ENCODE measurements at places on chromosomes 7 and 10.

DNA sequence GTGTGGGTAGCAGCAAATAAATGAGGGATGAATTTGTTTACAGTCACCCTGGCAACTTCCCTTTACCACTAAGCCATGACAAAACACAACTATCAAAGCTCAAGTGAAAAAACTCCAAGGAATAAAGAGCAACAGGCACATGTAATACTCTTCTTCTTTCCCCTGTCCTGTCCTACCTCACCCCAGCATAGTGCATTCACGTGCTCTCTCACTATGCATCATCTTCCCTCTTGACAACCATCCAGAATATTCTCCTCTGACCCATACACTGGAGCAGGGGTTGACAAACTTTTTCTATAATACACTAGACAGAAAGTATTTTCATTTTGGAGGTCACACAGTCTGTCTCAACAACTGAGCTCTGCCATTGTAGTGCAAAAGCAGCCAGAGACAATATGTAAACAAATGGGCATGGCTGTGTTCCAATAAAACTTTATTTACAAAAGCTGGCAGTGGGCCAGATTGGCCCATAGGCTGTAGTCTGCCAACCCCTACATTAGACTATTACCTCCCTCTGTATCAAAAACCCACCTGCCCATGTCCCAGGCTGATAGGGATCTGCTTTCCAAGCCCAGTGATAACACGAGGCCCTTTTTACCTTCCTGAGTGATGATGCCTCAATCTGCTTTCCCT is 354.5 kb downstream of the FGFR2 start:
- DNase-seq = no peak

GRCh38 chr7:66639773-66640172 is 11.1 kb downstream of the KCTD7 start:
- DNase-seq = no peak

- DNase-seq = no peak
These were observed 492.2 kb downstream of the CCSER2 start for GRCh38 chr10:84820596-84820995.

- no peak for DNase-seq
These were observed 67.1 kb downstream of the LSMEM1 start for GRCh38 chr7:112547916-112548315.

DNA sequence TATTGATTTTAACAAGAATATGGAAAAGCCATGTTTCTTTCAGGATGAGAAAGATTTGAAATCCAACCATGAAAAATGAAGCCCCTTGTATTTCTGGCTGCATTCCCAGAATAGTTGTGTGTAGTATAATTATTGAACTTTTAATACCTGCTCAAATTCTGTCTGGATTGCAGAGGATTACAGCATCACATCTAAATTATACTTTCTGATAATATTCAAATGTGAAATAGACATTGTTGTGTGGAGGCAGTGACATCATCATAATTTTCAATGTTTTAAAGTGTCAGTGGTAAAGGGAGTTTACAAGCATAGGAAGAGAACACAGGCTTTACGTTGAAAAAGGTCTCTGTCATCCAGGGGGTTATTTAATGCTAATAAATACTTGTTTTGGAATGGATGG is 93.4 kb downstream of the POLL start:
- no peak for DNase-seq

GRCh38 chr7:64562626-64563278 is at the start of gene ZNF680:
TSS of gene ZNF680 (minus strand) at chr7:64563071. CDS start at chr7:64562954, 117 bp downstream.
- peak; percentile 86 for DNase-seq

GRCh38 chr10:132359305-132360040 is 27.5 kb downstream of the LRRC27 start:
- no peak for DNase-seq

GRCh38 chr10:3782451-3783315 is 2.3 kb downstream of the KLF6 start:
- peak; percentile 42 for DNase-seq

DNA sequence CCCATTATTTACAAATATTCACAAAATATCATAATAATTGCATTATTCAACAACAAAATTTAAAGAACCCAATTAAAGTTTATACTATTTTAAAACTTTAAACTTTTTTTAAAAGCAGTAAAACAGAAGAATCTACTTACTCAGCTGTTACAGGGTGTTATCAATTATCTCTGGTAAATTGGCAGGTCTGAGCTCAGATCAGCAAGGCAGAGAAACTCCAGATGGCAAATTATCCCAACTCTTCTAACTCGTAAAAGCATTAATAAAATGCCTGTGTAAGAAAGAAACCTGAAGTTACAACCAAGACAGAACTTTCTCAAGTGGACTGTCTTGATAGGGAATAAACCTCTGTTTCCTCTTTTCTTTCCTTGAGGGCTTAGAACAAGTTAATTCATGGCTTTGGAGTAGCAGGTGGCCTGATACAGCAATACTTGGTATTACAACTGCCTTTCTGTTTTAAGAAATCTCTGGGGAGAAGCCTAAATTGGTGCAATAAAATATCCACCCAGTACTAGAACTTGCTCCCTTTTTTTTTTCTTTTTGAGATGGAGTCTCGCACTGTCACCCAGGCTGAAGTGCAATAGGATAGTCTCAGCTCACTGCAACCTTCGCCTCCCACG is 275.3 kb upstream of the MKLN1 start:
- no peak for DNase-seq

DNA sequence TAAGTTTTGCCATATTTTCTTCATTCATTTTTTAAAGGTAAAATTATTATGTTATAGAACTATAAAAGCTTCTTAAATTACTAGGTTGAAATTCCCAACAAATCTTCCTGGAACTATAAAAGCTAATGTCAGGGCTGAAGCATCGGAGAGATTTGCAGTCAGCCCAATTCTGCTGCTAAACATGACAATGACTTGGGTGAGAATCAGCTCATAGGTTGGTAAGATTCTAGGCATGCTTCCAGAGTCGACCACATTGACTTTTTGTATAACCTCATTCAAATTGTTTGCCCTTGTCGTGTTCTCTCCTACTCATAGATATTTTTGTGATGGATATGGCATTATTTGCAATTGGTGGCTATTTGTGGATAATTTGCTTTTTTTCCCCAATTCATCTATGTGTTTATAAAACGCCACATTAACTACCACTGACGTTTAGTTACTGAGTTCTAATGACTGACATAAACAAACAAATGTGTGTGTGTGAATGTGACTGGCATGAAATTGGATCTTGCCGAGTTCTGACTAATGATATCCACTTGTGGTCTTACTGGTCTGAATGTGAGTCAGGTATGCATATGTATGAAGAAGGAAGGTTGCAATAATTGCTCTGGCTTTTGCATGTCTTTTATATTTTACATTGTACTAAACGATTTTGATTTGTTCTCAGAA is 579.8 kb downstream of the PARD3 start:
- peak; percentile 7 for DNase-seq

DNA sequence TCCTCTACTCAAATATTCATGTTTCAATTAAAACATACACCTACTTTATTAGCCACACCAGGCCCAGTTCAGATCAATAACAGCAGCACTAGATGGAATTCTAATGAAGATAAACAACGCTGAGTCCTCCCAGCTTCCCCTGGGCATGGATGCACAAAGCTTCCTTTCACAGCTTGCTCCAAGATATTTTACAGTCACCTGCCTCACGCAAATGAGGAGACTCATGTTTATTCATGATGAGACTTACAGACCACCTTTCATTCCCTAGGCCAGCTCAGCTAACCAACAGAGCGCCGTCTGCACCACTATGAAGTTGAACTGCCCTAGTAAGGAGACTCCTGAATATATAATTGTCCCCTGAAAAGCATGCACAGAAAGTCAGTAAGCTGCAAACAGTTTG is 283.0 kb upstream of the AOAH start:
- no peak for DNase-seq

GRCh38 chr7:79735012-79735411 is 281.5 kb upstream of the MAGI2 start:
- DNase-seq = no peak

- no peak for DNase-seq
These were observed 355.4 kb downstream of the KCNMA1 start for GRCh38 chr10:77282163-77282562.

DNA sequence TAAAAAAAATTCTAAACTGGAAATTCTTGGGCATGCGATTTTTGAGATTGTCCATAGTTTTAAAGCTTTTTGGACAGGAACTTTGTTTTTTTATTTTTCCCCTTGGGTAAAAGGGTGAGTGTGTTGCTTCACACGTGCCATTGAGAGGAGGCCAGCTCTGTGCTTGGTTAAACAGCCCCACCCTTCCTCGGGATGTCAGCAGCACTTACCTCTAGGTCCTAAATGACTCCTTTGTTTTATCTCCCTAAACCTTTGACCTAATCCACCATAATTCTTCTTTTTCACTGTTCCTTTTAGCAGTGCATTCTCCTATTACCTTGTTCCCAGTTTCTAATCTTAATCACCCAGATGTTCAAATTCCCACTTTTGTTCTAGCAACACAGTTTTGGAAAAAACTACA is 83.5 kb downstream of the SEMA3D start:
- no peak for DNase-seq

- DNase-seq = no peak
These were observed 376.0 kb downstream of the SORCS3 start for GRCh38 chr10:105017116-105017515.

GRCh38 chr10:68446179-68446578 is 25.6 kb downstream of the DNA2 start:
- no peak for DNase-seq

- DNase-seq = no peak
These were observed 106.2 kb upstream of the CACNA2D1 start for GRCh38 chr7:82549616-82550285.

DNA sequence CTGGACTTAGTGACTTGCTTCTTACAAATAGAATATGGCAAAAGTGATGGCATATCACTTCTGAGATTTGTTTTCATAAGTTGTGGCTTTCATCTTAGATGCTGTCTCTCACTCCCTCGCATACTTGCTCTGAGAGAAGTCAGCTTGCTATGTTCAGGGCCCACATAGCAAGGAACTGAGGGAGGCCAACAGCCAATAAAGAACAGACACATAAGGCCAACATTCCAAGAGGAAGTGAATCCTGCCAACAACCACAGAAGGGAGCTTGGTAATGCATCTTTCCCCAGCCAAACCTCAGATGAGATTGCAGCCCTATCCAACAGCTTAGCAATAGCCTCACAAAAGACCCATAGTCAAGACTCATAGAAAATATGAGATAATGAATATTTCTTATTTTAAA is 39.2 kb upstream of the DMTF1 start:
- DNase-seq = no peak

GRCh38 chr7:82694022-82694421 is 250.4 kb upstream of the CACNA2D1 start:
- DNase-seq = no peak

- no peak for DNase-seq
These were observed 87.8 kb upstream of the RHEB start for GRCh38 chr7:151607464-151607867.

GRCh38 chr7:13416071-13416470 is 573.4 kb downstream of the ETV1 start:
- DNase-seq = no peak

GRCh38 chr10:48238826-48239520 is 35.5 kb downstream of the FRMPD2 start:
- no peak for DNase-seq

DNA sequence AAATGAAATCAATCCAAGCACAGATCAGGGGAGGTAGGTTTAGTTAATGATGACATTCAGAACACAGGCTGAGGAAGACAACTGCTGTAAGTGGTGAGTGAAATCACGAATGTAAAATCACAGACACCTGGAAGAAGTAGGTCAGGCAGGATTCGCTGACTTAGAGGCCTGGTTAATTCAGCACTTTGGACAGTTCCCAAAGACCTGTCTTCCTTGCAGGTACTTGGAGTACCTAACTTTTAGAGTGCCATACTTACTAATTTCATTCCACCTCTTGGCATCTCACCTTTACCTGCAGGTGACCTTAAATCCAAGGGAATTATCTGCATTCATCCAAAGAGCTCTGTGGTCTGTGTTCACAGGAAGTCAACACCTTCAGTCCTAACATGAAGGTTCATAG is 822.3 kb downstream of the PHTF2 start:
- no peak for DNase-seq
